ENCODE measurements at places on chromosomes 7 and 10.

DNA sequence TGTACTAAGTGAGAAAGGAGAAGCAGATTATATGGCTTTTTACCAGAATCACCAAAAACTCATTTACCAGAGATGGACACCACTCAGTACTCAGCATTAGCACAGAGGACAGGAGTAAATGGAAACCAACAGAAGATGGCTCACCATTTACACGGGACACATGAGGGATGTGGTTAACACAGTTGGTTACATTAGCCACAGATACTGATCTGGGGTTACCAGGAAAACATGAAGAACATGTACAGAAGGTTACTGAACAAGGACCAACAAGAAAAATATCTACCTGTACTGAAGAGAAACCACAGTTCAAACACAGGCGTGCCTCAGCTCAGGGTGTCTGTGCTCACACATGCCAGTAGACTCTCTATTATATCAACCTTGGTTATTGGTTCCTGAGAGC is 1285.8 kb upstream of the SORCS1 start:
- DNase-seq, result no peak

DNA sequence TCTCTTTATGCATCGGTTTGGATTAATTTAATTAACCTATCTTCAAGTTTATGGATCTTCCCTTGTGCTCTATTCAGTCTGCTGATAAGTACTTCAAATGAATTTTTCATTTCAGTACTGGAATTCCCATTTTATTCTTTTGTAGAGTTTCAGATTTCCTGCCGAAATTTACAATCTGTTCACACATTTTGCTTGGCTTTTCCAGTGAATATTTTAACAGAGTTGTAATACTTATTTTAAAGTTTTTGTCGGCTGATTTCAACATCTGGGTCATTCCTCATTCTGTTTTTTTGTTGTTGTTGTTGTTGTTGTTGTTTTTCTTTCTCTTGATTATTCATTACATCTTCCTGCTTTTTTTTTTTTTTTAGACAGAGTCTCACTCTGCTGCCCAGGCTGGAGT is 89.9 kb upstream of the KCNMA1 start:
- no peak for DNase-seq

- DNase-seq, result no peak
Measured at GRCh38 chr10:131090761-131091661, 220.5 kb downstream of the TCERG1L start.

DNA sequence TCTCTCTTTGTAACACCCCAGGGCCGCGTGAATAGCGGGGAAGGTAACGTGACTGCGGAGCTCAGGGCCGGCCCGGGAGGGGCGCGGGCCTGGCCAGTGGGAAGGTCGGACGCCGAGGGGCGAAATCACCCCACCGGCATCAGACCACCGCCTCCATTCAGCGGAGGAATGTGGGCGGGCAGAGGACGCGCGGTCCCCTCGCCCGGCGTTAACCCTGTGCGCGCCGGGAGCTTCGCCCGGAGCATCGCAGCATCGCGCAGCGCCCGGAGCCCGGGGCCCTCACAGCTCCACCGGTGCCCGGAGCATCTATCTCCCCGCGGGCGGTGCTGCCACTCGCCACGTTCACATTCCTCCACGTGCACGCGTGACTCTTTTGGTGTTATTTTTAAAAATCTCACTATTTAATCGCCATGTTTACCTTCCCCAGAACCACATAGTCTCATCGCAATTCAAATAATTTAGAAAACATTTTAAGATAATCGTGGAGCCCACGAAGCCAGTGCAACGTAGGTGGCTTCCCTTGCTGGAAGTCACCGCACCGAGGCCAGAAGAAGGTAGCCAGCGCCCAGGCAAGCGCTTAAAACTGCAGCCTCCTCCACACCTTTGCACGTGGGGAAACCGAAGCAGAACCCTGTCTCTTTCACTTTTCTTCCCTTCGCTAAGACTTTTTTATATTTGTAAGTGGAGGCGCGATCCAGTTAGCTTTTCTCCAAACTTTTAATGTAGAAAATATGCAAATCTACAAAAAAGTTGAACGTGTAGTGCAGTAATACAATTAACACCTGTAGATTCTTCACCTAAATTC is 21.8 kb downstream of the FGFBP3 start:
- DNase-seq, result peak; percentile 40

DNA sequence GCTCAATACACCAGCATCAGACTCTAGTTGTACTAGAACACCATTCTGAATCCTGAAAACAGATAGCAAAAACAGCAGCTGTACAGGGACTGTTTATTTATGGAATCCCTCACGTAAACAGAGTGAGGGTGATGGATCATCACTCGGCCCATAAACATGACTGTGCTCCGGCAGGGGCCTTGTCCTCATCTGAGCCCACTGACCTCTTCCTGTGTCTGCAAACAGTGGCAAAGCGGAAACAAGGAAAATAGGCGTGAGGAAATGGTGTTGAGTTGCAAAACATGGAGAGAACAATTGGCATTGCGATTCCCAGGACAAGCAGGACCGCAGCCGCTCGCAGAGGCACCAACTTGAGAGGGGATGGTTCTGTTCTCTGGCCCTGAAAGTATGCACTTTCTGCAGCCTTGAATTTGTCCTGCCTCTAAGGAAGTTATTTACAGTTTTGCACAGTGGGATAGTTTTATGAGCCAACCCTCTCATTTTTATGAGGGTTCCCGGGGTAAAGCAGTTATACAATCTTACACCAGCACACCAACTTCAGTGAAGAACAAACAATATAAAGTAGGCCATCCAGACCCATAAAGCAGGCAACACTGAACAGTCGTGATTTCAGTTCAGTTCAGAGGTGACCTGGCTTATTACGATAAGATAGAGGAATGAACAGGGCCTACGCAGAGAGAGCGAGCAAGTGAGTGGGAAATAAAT is 248.0 kb upstream of the FZD8 start:
- DNase-seq, result no peak

Data from activated naive CD8-positive, alpha-beta T cell treated with anti-CD3 and anti-CD28 coated beads, Interleukin-2, amount 10 ng/mL, durations not matched to agents 7 days and 5 days (primary cell).